Stimulated activated CD4-positive, alpha-beta T cell treated with anti-CD3 and anti-CD28 coated beads, Interleukin-4, amount 100 ng/mL, for 24 hours (primary cell): ENCODE measurements at places on chromosomes 5 and 9.
A peak's percentile ranks its signal among the peaks of the same experiment; 100 is the strongest.

- no peak for DNase-seq
These were observed 408.3 kb downstream of the MED10 start for GRCh38 chr5:5969942-5970483.

- DNase-seq: no peak
These were observed 50.7 kb upstream of the ARL15 start for GRCh38 chr5:54360925-54361662.

DNA sequence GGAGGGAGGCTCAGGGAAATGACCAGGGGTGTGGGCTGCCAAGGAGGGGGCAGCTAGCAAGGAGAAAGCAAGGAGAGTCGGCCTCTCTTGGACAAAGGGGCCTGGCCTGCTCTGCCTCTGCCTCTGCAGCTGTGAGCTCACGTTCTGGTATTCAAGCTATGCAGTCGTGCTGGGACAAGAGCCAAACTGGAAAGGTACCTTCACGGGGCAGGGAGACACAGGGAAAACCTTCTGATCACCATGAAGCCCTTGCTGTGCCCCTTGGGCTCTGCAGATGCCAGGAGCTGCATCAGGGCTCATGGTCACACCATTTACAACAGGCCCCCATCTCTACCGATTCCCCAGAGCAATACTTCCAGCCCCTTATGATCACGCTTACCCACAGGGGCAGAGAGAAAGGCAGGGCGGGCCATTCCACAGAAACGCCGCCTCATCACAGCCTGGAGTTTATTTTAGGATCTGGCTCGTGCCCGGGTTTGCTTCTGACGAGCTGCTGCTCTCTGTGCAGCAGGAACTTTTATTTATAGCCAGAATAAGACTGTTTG is 63.2 kb downstream of the PRRT1B start:
- no peak for DNase-seq

DNA sequence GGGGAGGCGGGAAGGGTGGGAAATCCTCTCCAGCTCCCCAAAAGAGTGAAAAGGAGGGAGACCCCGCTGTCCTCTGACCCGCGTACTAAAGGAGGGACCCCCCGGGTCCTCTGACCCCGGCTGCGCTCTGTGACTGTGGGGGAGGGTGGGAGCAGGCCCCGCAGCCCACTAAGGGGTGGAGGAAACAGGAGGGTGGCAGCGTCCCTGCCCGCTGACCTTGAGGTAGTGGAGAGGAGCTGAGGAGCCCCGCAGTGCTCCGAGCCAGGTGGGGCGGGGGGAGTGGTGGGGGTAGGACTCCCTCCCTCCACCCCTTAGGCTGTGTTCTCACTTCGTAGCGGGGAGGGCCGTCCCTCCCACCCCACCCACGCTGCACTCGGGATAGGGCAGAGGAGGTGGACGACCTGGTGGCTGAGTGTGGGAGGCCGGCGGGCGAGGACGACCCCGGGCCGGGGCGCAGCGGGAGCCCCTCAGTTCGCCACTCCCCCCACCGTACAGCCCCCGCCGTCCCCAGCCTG is 449 bp upstream of the ADCY2 start:
- no peak for DNase-seq

DNA sequence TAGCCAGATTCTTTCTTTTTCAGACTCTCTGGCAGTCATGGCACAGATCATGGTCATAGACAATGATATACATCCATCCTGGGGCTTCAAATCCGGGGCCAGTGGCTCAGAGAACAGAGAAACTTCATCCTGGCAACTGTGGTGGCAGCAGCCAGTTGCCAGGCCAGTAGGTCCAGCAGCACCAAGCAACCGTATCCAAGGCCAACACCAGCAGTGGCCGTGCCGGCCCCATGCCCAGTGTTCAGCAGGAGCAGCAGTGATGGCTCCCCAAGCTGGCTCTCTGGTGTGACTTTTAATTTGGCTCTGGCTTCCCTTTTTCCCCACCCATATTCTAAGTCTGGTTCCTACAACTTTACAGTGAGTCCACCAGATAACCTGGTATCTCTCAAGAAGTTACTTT is 300.5 kb downstream of the DEPDC1B start:
- DNase-seq: no peak

DNA sequence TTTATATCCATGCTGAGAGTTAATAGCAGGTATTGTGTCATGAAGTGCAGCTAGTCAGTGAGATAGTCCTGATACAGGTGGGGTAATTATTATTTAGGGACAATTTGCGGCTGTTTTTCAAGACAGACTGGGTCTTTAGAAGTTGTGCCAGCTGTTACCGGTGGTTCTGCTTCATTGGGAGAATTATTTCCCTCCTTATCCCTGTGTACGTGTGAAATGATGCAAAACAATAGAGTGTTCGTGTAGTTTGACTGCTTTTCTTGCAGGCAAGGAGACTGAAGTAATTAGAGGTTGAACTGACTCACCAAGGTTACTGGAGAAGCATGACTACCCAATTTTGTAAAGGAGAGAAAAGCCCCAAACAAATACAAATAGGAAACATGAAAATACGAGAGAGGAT is 101.7 kb downstream of the ARRDC3 start:
- DNase-seq: no peak

GRCh38 chr5:142918959-142919635 is 148.9 kb downstream of the ARHGAP26 start:
- no peak for DNase-seq

GRCh38 chr5:21398511-21398910 is 1410.5 kb upstream of the CDH18 start:
- DNase-seq: no peak

- DNase-seq: no peak
These were observed 10.7 kb upstream of the CERCAM start for GRCh38 chr9:128409978-128410377.

DNA sequence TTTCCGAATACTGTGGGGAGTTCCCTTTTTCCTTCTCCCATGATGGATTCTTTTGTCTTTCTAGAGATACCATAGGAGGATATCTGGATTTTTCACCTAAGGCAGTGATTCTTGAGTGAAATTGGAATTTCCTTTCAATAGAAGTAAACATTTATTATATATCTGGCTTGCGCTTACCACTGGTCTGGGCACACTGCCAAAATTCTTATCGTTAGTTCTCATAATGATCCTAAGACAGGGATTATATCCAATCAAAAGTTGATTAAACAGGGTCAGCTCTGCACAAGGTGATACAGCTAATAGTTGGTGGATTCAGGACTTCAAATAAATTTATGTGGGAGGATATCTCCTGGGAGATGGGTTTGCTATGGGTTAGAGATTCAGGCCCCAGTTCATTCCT is 9.6 kb downstream of the TLE4 start:
- no peak for DNase-seq

- DNase-seq: no peak
These were observed 65.6 kb downstream of the RALGPS1 start for GRCh38 chr9:126980231-126980630.

DNA sequence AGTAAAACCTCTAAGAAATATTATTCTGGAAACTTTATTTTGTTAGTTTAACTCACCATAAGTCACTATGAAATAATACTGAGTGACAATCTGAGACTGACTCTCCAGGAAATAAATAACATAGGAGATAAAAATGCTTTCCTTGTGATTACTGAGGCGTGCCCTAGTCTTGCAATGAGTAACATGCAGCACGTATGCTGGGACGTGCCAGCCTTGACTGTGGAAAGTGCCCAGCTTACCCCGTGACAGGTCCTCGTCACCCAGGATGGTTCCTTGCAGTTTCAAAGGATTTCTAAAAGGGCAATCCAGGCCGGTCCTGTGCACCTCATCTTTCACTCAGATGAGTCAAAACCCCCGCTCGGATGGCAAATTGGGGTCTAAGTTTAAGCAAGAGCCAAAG is 720.8 kb upstream of the ADAMTS16 start:
- no peak for DNase-seq

- DNase-seq: no peak
These were observed 12.2 kb upstream of the SMIM32 start for GRCh38 chr5:136205061-136205702.

DNA sequence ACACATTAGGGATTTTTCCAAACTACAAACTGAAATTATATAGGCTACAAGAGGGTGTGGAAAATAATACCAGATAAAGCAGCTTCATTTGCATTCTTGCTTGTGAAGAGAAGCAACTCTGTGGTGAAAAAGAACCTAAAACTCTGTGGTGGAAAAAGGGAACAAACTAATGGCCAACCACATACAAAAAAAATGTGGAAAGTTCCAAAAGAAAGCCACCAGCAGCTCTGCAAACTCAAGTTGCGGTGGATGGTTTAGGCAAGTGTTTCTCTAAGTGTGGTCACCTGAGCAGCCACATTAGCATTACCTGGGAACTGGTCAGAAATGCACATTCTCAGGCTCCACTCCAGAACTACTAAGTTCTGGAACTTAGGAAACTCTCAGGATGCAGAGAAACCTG is 586.4 kb downstream of the ACTL7B start:
- DNase-seq: no peak

DNA sequence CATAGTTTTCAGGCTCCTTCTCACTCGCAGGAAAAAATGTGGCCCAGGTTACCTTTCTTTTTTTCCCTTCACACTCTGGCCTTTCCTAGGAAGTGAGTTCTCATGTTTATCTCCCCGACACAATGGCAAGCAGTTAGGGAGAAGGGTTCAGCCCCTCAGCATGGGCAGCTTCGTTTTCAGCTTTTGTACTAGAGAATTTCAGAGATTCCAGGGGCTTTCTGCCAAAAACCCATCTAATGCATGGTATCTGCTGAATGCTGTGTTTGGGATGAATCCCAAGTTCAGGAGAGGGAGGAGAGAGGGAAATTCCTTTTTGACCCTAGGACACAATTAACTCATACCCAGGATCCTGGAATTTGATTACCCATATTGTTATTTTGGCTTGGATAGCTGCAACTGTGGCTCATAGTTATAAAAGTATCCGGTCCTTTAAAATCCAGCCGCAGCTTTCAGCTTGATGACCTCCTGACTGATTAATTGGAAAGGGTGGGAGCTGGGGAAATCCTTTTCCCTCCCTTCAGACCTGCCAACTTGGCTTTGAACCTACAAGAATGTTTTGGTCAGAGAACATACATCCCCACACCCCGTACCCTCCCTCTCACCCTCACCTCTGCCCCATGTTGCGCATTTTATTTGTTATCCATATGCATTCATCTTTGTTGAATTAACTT is 78.4 kb downstream of the TMEM252 start:
- DNase-seq: no peak

- DNase-seq: no peak
These were observed 358.1 kb upstream of the PIK3R1 start for GRCh38 chr5:67857502-67857901.

GRCh38 chr9:16653491-16654399 is 216.7 kb downstream of the BNC2 start:
- no peak for DNase-seq

DNA sequence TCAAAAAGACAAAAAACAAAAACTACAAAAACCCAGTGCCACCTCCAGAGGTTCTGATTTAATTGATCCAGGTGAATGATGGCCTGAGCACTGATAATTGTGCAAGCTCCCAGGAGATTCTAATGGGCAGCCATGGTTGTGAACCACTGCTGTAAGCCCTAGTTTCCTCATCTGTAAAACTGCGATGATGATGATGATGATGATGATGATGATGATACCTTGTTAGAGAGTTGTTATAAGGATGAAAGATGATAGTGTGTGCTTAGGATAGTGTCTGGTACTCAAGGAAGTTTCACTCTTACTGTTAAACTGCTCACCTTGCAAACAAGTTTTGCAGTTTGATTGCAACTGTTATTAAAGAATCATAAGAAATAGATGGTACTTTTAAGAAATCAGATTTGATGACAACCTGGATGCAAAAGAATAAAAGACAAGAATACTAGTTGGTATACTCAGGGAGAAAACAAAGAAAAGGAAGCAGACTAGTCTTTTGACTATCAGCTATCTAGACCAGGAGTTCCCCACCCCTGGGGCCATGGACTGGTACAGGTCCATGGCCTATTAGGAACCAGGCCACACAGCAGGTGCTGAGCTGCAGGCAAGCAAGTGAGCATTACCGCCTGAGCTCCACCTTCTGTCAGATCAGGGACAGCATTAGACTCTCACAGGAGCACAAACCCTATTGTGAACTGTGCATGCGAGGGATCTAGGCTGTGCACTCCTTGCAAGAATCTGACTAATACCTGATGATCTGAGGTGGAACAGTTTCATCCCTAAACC is 98.0 kb downstream of the OR2K2 start:
- no peak for DNase-seq

DNA sequence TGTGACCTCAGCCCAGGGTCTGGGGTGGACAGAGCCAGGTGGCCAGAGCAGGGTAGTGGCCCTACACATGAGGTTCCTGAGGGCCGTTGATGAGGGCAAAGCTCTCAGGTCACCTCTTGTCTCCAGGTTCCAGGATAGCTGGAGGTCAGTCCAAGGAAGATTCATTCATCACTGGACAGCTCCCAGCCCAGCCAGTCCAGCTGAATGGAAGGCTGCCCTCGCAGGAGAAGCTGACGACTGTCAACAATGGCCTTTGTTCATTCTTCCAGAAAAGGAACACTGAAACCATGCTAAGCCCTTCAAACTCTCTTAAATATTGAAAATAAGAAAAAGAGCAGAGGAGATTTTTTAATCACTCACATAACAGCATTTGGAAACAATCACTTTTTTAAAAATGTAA is 169.7 kb upstream of the TBCA start:
- no peak for DNase-seq

DNA sequence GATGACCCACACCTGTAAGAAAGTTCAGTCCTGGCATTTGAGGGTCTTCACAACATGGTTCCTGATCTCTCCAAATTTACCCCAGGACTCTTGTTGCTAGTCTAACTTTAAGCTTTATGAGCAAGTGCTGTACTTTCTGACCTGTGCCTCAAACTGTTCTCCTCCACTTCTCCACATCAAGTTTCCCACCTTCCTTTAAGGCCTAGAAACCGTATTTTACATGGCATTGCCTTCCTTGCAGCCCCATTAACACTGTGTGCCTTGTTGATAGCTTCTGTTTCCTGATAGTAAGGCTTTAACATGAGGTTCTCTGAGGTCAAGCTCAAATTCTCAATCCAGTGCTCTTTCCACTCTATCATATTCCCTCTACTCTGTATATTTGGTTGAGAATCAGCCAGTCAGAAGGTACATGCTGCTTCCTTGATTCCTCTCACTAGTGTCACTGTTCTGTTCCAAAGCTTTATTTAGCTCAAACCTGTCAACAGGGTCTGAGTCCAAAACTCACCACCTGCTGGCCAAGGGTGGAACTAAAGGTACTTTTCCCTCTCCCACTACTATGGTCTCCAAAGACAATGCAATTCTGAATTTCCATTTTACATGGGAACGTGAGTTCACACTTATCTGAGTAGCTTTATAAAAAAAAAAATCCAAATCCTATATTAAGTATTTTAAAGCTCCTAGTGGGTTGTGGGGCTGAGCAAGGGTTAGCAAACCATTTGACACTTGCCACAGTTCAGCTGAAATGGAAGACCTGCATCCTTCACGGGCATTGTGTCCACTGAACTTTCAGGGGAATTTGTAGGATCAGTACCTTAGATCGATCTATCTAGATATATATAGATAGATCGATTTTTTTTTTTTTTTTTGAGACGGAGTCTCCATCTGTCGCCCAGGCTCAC is 21.1 kb downstream of the VCP start:
- DNase-seq: peak; percentile 58
